ENCODE measurements at places on chromosomes 16 and 17.
A peak's percentile ranks its signal among the peaks of the same experiment; 100 is the strongest.

DNA sequence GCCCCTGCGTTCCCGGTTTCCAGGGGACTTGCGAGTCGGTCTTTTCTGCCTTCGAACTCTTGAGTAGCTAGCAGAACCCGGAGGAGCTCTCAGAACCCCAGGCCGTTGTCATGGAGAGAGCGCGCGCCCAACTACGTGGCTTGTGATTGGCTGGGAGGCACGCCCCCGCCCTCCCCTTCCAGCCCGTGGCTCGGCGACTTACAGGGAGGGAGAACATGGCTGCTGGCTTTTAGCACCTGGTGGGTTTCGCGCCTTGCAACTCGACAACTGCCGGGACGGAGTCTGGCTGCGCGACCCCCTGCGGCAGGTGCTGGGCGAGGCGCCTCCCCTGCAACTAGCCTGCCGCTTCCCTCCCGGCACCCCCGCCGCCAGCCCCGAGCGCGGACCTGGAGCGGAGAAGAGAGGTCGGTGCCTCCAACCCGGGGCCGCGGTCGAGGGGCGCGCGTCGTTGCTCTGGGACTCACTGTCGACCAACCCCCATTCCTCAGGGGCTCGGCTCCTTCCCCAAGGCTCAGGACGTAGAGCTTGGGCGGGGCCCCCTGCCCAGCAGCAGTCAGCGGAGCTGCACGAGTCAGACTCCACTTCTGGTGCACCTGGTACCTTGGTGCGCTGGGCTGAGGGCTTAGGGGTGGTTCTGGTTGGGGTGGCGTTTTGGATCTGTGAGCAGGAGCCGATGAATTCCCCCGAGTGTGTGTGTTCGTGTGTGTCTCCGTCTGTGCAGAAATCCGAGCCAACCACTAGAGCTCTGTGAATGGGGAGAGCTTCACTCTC is 9.0 kb upstream of the ZFP90 start:
- DNase-seq, result peak; percentile 83

GRCh38 chr16:73058221-73058615 is 10.3 kb upstream of the ZFHX3 start:
- DNase-seq, result no peak

DNA sequence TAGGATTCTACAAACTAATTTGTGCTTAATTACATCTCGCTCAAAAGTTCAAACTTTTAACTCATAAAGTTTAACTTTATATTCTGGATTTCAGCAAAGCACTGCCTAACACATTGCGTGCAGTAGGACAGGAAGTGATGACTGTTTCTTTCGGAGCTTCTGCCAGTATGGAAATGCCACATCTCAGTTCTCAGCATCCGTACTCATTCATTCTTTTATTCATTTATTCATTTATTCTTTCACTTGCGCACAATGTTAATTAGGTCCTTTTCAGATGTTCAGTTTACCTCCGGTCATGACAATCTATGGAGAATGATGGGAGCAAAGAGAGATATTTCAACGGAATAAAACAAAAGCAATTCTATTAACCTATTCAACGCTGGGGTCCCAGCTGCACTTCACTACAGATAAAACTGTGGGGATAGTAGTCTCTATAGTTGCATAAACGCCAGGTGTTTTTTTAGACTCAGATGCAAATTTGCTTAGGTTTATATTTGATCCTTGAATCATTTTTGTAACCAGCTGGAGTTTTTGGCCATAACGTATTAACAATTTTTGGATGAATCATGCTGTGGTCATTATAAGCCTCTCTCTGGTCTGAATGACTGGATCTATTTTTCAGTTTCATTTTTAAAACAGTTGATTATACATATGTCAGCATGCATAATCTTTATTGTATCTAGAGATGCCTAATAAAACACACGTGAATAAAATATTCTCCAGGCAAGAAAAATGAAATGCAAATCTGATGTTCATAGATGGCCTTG is 143.9 kb downstream of the KCNJ2 start:
- DNase-seq, result no peak

DNA sequence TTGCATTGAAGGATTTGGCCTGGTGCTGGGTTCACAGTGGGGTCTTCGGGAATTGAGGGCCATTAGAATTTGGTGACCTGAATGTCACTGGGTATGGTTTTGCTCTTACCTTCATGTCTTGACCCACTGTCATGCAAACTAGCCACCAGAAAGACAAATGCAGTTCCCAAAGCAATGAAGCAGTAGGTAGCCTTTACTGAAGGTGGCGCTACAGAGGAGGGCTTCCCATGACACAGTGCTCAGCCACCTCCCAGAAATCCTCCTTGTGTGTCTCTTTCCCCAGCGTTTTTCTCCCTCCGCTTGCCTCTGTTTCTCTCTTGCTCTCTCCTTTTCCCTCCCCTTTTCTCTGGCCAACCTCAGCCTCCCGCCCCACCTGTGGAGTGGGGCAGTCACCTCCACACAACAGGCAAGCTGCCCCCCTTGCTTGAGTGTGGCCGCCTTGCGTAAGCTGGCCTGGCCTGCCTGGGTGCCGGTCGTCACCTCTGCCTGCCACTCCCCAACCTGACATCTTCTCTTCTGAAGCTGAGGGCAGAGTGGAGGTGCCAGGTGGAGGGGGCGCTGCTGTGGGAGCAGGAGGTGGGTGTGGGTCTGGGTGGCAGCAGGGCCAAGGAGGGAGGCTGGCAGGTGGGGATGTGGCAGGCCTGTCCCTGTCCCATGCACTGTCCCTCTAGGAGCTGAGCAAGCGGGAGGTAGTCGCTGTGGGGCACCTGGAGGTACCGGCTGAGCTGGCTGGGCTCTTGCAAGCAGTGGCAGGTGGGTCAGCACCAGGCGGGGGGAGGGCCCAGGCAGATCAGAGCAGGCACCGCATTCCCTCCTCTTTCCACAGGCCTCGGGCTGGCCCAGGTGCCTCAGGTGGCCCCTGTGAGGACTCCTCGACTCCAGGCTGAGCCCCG is 34.7 kb downstream of the MYO15A start:
- DNase-seq, result no peak

DNA sequence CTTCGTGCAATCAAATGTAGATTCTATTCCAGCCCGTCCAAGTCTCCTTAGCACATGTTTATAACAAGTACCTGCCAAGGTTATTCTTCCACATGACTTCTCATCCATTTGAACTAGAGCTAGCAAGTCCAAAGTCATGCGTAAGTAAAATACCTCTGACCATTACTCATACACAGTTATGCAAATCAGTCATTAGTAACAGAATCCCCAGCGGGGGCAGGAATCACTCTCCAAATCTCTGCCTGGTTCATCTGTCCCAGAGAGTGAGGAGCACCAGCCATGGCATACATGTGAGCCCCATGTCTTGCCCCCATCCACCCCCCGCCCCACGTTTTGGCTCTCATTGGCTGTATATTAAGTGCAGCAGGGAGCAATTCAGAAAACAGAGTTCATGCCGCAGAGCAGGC is 27.7 kb downstream of the SRL start:
- DNase-seq, result no peak

- no peak for DNase-seq
Measured at GRCh38 chr16:55222486-55222885, 101.5 kb upstream of the IRX6 start.

DNA sequence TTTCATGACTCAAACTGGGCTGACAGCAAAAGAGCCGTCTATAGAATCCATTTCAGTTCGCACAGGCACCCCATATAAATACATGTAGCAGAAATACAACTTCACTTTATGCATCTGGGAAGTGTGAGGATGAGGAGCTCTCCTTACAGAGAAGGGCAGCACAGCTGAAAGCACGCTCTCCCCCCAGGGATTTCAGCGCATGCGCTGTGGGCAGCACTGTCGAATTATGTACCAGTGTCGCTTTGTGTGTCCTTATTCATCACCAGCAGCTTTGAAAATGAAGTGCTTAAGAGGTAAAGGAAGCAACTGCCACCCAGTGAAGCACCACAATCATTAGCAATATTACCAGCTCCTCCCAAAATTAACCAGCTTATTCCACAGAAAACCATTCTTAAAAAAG is 39.9 kb downstream of the CEP95 start:
- peak; percentile 66 for DNase-seq

DNA sequence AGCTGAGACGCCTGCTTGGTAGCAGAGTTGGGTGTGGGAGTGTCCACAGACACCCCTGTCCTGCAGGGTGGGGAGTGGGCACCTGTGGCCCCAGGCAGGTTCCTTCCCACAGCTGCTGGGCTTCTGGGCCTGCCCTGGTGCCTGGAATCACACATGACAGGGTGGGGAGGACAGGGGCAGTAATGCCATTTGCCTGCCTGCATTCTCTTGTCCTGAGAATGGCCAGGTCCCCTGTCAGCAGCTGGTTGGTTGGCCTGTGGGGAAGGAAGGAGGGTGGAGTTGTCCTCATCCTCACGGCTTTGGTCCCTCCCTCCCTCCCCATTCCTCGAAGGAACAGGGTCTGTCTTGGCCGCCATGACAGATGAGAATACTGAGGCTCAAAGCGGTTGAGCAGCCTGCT is 5.2 kb downstream of the PRSS53 start:
- DNase-seq, result no peak

- DNase-seq, result no peak
Measured at GRCh38 chr16:4288148-4288921, 15.5 kb upstream of the TFAP4 start.

DNA sequence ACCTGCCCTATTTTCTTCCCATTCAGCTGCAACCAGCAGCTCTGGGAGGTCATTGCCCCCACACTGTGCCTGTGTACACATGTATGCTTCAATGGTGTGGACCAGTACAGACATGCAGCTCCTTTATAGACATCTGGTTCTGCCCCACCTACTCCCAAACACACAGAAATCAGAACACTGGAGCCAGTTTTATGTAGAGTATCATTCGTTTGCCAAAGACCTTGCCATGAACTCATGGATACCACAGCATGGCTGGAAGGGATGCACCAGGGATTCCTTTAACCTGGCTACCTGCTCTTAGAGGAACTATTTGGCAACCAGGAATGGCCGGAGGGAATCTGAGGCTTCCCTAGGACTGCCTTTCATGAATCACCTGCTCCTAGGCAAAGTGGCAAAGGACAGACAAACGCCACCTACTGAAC is 60.4 kb downstream of the ZFHX3 start:
- DNase-seq, result no peak

GRCh38 chr17:7025245-7025644 is 2.4 kb downstream of the BCL6B start:
- no peak for DNase-seq

- DNase-seq, result no peak
Measured at GRCh38 chr17:68499587-68499986, 12.6 kb upstream of the PRKAR1A start.
